ENCODE measurements at places on chromosomes 5 and 9. TPM values are rescaled to one million over a fixed set of nuclear protein-coding genes. Genes with fewer than 3 reads are reported as not detected.

Gene GADD45G
- 26.5 TPM for total RNA-seq

Gene TPPP
- total RNA-seq: 1.9 TPM

Gene GABRB2
- total RNA-seq: 6.5 TPM

Gene TAF11L10
- total RNA-seq: 16.4 TPM

Gene FAM78A
- total RNA-seq: 8.9 TPM

GRCh38 chr5:16916262-16916878, 19.7 kb downstream of the MYO10 start:
- peak; percentile 36 for DNase-seq

- peak; percentile 80 for DNase-seq
These were observed 24.4 kb upstream of the TGFBI start for GRCh38 chr5:136004436-136004835.

- no peak for DNase-seq
These were observed 221.4 kb downstream of the SEMA5A start for GRCh38 chr5:9324348-9325077.

GRCh38 chr5:112691758-112692157, 45.9 kb upstream of the APC start:
- DNase-seq: no peak

DNA sequence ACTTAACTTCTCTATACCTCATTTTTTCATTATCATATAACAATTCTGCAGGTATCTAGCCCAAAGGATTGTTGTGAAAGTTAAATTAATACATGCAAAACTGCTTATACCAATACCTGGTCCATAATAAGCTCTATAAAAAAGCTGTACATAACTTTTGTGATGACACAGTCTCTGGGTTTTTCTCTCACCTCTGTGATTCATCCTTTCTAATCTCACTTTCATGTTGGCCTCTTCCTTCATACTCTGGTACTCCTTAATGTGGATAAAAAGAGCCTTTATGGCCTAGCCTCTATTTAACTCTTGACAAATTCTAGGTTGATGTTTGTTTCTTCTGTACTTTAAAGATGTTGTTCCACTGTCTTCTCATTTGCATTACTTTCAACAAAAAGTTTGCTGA, 162.9 kb upstream of the ACOT12 start:
- DNase-seq: no peak

GRCh38 chr5:107661038-107661649, 9.6 kb downstream of the EFNA5 start:
- no peak for DNase-seq

DNA sequence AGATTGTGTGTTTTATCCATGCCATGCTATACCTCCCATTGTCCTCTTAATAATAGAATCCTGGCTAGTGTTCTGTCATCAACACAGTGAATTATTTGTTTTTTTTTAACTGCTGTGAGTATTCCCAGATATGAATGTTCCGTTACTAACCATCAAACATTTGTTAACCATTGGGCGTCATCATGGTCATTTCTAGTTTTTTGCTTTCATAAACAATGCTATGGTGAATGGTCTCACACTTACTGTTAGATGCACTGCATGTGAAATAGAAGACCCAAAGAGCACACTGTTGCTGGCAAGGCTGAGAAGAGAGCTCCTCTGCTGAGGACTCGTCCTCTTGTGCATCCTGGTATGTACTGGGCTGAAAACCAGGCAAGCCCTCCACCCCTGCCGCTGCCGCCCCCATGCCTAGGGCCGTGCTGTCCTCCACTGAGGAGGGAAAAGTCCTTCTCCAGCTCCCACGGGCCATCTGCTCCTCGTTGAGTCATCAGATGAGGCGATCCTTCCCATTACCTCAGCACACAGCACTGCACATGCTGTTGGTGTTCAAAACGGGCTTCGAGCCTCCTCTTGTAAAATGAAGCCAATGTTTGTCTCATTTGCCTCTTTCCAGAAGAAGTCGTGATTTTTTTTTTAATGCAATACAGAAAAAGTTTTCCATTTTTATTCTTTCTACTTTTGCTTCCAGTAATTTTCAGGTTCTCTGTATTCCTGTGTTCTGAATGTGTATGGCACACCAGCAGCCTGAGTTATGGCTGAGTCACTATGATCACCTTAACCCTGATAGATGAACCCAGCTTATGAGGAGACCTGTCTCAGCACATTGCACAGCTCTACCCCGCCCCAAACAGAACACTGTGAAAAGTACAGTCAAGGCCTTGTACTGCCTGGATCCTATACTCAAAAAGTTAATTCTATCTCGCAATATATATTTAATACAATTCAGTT, 219.0 kb downstream of the AOPEP start:
- DNase-seq: peak; percentile 68

- no peak for DNase-seq
These were observed 18.6 kb downstream of the TMEM252 start for GRCh38 chr9:68522131-68522530.

- DNase-seq: no peak
These were observed 149.7 kb downstream of the ESM1 start for GRCh38 chr5:54835647-54836046.

- no peak for DNase-seq
These were observed 113.2 kb downstream of the JAKMIP2 start for GRCh38 chr5:147669169-147669869.

- no peak for DNase-seq
These were observed 16.4 kb upstream of the RUFY1 start for GRCh38 chr5:179533907-179534306.

- no peak for DNase-seq
These were observed 1939.8 kb downstream of the EFNA5 start for GRCh38 chr5:105730982-105731381.

- DNase-seq: no peak
These were observed 133.3 kb downstream of the KIAA0825 start for GRCh38 chr5:94485067-94485466.
